ENCODE measurements at places on chromosomes 4 and X.

- no peak for DNase-seq
Observed at GRCh38 chr4:157689476-157689875, 468.9 kb downstream of the GRIA2 start.

GRCh38 chr4:76984788-76985211, 35.2 kb downstream of the SEPTIN11 start:
- DNase-seq = no peak

- no peak for DNase-seq
Observed at GRCh38 chr4:163755013-163755412, 260.5 kb downstream of the TMA16 start.

DNA sequence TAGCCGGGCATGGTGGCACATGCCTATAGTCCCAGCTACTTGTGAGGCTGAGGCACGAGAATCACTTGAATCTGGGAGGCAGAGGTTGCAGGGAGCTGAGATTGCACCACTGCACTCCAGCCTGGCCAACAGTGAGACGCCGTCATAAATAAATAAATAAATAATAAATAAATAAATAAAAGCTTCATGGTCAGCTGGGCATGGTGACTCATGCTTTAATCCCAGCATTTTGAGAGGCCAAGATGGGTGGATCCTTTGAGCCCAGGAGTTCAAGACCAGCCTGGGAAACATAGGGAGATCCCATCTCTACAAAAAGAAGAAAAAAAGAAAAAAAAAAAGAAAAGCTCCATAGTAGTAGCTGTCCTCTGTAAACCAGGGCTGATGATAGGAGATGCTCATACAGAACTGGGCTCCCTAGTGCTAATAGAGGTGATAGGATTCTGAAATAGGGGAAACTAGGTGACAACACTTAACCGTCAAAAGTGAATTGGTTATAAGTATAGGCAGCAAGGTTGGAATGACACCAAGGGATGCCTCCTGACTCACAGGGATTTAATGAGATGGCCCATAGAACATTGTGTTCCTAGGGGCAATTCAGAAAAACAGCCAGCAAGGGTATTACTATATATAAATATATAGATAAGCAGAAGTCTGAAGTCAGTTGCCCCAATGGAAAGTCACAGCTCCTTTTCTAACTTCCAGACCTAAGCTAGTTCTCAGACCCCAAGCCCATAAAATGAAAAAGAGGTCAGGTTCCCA, 41.8 kb upstream of the ARHGEF6 start:
- no peak for DNase-seq

GRCh38 chr4:170940043-170940724, 850.4 kb upstream of the AADAT start:
- no peak for DNase-seq

DNA sequence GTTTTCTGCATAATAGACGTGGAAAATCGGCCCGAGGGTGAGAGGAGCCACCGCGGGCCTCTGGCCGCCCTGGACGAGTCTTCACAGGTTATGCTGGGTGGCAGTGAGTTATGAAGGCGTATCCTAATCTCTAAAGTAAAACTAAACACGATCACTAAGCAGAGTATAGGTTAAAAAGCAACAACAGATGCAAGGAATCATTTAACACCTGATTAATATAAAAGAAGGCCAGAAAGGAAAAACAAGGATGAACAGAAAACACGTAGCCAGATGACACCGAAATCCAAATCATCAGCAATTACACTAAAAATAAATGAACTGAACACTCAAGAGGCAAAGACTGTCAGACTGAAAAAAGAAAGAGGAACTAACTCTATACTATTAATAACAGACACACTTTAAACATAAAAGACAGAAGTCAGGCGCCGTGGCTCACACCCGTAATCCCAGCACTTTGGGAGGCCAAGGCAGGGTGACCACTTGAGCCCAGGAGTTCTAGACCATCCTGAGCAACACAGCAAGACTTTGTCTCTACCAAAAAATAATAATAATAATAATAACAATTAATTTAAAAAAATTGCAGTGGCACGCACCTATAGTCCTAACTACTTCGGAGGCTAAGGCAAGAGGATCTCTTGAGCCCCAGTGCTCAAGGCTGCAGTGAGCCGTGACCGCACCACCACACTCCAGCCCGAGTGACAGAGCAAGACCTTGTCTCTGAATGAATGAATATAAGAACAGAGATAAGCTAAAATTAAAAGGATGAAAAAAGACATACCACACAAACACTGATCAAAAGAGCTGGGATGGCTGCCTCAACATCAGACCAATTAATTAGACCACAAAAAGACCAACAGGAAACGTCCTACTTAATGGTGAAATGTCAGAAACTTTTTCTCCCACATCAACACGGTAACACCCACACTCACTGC, 30.0 kb downstream of the CTBP1 start:
- no peak for DNase-seq

DNA sequence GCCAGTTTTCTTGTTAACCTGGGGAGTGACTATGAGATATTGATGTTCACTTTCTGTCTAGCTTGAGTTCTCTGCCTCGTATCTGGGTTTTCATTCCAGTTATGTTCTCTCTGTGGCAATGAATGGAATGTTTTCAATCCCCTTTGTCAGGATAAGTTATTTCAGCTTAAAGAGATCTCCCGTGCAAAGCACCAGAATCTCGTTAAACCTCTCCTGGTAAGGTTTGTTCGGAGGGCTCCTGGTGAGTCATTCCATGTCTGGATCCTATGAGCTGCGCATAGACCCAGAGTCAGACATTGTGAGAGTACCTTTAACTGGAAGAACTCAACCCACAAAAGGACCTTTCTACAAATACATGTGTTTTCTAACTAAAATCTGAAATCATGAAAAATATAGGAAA, 51.0 kb downstream of the KDR start:
- DNase-seq = no peak

DNA sequence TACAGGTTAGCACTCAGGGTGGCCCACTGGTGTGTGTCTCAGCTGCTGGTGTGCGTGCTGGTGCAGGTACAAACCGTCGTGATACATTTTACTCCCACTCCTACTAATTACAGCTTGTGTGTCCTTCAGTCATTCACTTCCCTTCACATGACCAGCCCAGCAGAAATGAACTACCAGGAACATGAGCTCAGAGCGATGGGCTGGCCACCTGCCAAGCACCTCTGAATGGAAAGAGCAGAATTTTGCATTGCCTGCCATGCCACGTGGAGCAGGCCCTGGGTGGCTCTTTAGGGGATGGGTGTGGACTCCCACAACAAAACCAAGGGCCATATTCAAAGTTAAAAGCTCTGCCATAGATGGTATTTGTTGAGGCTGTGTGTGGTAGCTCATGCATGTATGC, 58.9 kb upstream of the PGM2 start:
- no peak for DNase-seq

DNA sequence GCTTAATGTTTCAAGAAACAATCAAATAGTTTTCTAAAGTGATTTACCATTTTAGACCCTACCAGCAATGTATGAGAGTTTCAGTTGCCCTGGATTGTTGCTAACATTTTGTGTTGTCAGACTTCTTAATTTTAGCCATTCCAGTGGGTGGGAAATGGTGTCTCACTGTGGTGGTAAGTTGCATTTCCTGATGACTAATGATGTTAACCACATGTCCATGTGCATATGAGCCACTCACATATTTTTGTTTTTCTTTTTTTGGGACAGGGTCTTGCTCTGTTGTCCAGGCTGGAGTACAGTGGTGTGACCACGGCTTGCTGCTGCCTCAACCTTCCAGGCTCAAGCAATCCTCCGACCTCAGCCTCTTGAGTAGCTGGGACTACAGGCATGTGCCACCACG, 48.3 kb downstream of the MED28 start:
- DNase-seq = no peak

GRCh38 chr4:119489305-119489704, 139.3 kb downstream of the PDE5A start:
- no peak for DNase-seq

DNA sequence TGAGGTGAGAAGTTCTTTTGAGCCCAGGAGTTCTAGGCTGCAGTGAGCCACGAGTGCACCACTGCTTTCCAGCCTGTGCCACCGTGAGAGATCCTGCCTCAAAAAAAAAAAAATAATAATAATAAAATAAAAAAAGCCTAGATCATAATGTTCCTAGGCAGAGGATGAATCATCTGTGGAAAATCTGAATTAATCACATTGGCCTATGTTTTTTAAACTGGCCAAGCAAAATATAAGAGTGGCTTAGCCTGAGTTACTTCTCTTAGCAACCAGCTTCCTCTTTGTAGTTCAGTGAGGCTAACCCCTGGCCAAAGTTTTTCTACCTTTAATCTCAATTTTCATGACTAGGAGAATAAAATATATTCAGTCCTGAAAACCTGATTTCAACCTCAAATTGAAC, 614.6 kb downstream of the PPP4R3C start:
- no peak for DNase-seq

DNA sequence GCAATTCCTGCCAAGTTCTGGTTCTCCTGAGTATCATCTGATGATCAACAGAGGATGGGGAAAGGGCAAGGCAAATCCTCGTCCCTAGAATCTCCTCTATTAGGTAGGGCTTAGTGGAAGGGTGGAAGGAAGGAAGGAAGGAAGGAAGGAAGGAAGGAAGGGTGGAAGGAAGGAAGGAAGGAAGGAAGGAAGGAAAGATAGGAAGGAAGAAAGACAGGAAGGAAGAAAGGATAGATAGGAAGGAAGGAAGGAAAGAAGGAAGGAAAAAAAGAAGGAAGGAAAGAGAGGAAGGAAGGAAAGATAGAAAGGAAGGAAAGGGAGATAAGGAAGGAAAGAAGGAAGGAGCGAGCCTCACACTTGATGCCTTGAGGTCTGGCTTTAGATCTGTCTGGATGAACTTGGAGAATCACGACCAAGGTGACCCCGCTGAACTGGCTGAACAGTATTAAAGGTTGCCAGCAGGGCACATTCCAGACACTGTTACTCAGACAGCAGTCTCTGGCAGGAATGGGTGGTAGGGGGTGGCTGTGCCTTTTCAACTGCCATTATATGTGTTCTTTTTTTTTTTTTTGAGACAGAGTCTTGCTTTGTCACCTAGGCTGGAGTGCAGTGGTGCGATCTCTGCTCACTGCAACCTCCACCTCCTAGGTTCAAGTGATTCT, 57.1 kb downstream of the MAP7D2 start:
- DNase-seq = no peak

DNA sequence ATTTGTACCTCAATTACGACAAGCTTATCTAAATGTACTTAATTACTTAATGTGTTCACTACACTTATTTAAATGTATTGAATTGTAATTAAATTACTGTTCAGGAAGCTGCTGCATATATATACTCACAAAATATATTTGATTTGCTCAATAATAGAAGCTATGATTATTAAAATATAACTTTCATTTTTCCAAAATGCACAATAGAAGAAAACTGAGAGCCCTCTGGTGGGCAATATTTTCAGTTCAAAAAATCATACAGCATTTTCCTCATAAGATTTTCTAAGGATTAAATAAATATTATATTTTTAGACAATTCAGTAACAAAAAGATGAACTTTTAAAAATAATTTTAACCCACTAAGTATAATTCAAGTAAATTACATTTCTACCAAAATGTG, 217.3 kb downstream of the DKK2 start:
- no peak for DNase-seq

GRCh38 chr4:73445383-73446335, 9.6 kb downstream of the AFP start:
- no peak for DNase-seq

DNA sequence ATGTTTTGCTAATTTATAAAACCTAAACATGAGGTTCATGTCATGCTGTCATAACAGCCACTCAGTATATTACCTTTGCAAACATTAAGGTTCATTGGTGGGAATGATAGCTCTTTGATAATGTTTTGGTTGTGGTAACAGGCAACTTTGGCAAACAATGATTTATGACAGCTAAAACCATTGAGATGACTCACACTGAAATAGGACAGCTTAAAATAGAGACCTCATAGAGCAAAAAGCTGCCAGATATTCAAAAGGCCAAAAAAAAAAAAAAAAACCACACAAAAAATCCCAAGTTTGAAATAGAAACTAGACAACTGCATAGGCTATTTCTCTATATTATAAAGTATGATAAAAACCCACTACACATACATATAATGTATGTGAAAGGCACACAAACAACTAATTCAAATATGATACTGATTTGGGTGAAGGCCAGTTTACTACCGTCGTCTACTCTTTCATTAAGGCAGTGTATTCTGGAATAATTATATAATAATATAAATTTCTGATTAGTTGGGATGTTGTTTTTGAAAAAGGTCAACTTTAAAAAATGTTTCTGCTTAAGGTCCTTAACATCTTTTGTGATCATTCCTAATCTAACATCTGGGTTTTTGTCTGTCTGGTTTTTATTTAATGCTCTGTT, 646.0 kb upstream of the PITX2 start:
- no peak for DNase-seq

DNA sequence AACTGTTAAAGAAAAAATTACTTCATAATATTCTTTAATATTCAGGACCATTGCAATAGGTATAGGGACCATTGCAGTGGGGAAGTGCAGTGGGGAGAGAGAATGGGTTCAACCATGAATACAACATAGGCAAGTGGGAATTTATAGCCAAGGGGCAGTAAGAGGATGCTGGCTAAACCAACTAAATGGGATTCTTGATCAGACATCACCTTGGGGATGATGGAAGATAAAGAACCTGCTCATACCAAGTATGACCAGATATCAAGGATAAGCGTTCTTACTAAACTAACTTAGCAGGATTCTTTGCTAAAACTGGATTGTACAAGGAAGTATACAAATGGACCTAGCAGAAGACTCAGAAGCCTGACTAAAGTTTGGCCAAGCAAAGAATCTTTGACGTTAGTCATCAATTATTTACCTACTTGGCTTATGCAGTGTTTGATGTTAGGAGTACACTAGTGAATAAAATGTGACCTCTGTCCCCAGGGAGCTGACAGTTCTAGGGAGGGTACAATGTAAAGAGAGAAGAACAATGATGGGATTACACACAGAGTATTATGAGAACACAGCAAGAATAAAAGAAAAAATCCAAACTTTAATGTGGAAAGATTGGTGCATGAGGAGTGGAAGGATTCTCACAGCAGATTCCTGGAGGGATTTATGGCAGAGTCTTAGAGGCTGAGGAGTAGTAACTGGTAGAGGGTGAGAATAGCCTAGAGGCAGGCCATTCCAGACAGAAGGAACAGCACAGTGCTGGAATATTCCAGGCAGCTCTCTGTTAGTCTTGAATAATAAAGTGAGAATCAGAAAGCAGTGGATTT, 54.7 kb upstream of the MYOZ2 start:
- no peak for DNase-seq

- no peak for DNase-seq
Observed at GRCh38 chr4:123893011-123893981, 496.7 kb downstream of the SPRY1 start.

GRCh38 chr4:51842167-51842553, 793 bp upstream of the DCUN1D4 start:
- no peak for DNase-seq

DNA sequence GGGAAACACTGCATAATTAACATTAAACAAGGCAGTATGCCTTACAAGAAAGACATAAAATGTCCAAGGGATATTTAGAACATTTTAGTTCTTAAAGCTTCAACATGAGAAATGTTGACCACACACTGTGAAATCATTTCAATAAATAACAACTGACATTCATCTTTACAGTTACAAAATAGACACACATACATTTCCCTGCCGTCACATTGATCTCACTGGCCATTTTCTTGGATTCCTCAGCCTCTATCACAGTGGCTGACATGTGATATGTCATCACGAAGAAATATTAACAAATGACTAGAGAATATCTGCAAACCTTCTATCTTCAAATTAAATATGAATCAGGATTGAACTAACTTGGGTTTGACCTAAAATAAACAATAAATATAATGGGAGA, 1.9 kb downstream of the CXCL2 start:
- no peak for DNase-seq

GRCh38 chr4:162787120-162787519, 379.6 kb downstream of the NAF1 start:
- no peak for DNase-seq
